A549 treated with DMSO at 1 μM for 4 hours (cell line): ENCODE measurements at places on chromosomes 2 and 18. TPM values are rescaled to one million over a fixed set of nuclear protein-coding genes. Genes with fewer than 3 reads are reported as not detected.

Gene HOXD1
- total RNA-seq = 0.12 to 0.28 TPM (median 0.26 TPM) in 5 replicates

Gene SEPTIN10
- total RNA-seq = 46.6 to 73.0 TPM (median 61.4 TPM) in 5 replicates

Gene ARHGEF4
- total RNA-seq = 6.3 to 7.7 TPM (median 6.8 TPM) in 5 replicates

Gene MARCHF4
- 58.8 to 70.6 TPM (median 63.7 TPM) in 5 replicates for total RNA-seq

Gene LYPD6B
- total RNA-seq = not detected in 5 replicates

Gene UGT1A5
- total RNA-seq = 0.04 TPM in 1 of 5 replicates, not detected in the others

Gene PCARE
- total RNA-seq = not detected in 5 replicates

Gene LRRTM4
- not detected in 5 replicates for total RNA-seq

Gene SLC40A1
- total RNA-seq = 3.8 to 5.0 TPM (median 3.8 TPM) in 5 replicates

Gene GULP1
- 36.3 to 52.8 TPM (median 39.9 TPM) in 5 replicates for total RNA-seq

Gene FRZB
- total RNA-seq = 0.07 to 0.09 TPM in 2 of 5 replicates, not detected in the others

Gene MGAT4A
- 0.78 to 1.7 TPM (median 1.3 TPM) in 5 replicates for total RNA-seq

Gene IMPA2
- total RNA-seq = 58.7 to 63.3 TPM (median 59.3 TPM) in 5 replicates

Gene SLC4A3
- 2.8 to 3.6 TPM (median 2.8 TPM) in 5 replicates for total RNA-seq

Gene RAPGEF4
- total RNA-seq = 0.16 to 0.35 TPM (median 0.21 TPM) in 5 replicates

Gene RAX
- not detected in 5 replicates for total RNA-seq

Gene TMEM247
- total RNA-seq = not detected in 5 replicates

Gene AOX1
- 2.9 to 4.8 TPM (median 3.3 TPM) in 5 replicates for total RNA-seq

Gene RBM43
- total RNA-seq = 2.4 to 5.6 TPM (median 3.9 TPM) in 5 replicates

Gene COL3A1
- total RNA-seq = 0.22 to 0.26 TPM (median 0.25 TPM) in 5 replicates

Gene SYT4
- total RNA-seq = not detected in 5 replicates

Gene ITGB1BP1
- 162 to 189 TPM (median 165 TPM) in 5 replicates for total RNA-seq

Gene CD8B
- total RNA-seq = not detected in 5 replicates

Gene FAM98A
- 68.5 to 117 TPM (median 75.8 TPM) in 5 replicates for total RNA-seq

Gene UGT1A4
- 0.07 TPM in 1 of 5 replicates, not detected in the others for total RNA-seq

Gene PIEZO2
- 0.73 to 1.0 TPM (median 0.74 TPM) in 5 replicates for total RNA-seq

Gene TNFRSF11A
- 6.3 to 11.9 TPM (median 9.5 TPM) in 5 replicates for total RNA-seq

Gene IL1F10
- not detected in 5 replicates for total RNA-seq

Gene LTBP1
- total RNA-seq = 19.0 to 29.1 TPM (median 25.6 TPM) in 5 replicates

Gene MYO7B
- 0.11 to 0.17 TPM (median 0.14 TPM) in 5 replicates for total RNA-seq

Gene ACMSD
- total RNA-seq = not detected in 5 replicates

Gene ESPNL
- 0.06 to 0.46 TPM (median 0.18 TPM) in 5 replicates for total RNA-seq

Gene LRATD1
- 0.03 to 0.07 TPM in 2 of 5 replicates, not detected in the others for total RNA-seq

Gene PDK1
- 2.7 to 4.5 TPM (median 4.2 TPM) in 5 replicates for total RNA-seq

Gene SLC35F5
- total RNA-seq = 27.5 to 58.1 TPM (median 47.7 TPM) in 5 replicates

Gene SS18
- 50.1 to 75.7 TPM (median 58.8 TPM) in 5 replicates for total RNA-seq

Gene CRYGC
- not detected in 5 replicates for total RNA-seq

Gene C2orf80
- total RNA-seq = not detected in 5 replicates

Gene MAPK4
- 0.02 to 0.17 TPM (median 0.07 TPM) in 5 replicates for total RNA-seq

Gene UGT1A3
- 0.06 to 0.16 TPM (median 0.13 TPM) in 4 of 5 replicates, not detected in the other for total RNA-seq

Gene TNS1
- total RNA-seq = 6.1 to 13.5 TPM (median 9.6 TPM) in 5 replicates

Gene NBAS
- 13.8 to 19.1 TPM (median 17.9 TPM) in 5 replicates for total RNA-seq

Gene ATG9A
- 47.0 to 55.9 TPM (median 49.7 TPM) in 5 replicates for total RNA-seq
